ENCODE measurements at places on chromosomes 12 and 14.

- peak; percentile 28 for DNase-seq
Measured at GRCh38 chr14:93137864-93138263, 22.1 kb upstream of the ITPK1 start.

DNA sequence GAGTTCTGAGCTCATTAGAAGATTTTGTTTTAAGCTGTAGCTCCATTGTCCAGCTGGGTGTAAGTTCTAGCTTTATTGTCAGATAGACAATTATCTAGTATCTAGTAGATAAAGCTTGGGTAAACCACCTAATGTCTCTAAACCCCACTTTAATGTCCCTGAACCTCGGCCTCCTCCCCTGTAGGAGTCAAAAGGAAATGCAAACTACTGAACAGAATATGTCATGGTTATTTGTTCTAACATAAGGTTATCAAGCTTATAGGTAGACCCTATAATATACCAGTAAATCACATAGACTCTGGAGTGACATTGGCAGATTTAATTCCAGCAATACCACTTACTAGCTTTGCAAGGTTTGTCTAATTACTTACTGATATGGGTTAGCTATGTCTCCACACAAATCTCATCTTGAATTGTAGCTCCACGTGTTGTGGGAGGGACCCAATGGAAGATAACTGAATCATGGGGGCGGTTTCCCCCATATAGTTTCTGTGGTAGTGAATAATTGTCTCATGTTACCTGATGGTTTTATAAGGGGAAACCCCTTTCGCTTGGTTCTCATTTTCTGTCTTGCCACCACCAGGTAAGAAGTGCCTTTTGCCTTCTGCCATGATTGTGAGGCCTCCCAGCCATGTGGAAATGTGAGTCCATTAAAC is 29.4 kb downstream of the BCAT1 start:
- no peak for DNase-seq

GRCh38 chr12:93908846-93909567 is 231.8 kb downstream of the CRADD start:
- DNase-seq, result no peak

DNA sequence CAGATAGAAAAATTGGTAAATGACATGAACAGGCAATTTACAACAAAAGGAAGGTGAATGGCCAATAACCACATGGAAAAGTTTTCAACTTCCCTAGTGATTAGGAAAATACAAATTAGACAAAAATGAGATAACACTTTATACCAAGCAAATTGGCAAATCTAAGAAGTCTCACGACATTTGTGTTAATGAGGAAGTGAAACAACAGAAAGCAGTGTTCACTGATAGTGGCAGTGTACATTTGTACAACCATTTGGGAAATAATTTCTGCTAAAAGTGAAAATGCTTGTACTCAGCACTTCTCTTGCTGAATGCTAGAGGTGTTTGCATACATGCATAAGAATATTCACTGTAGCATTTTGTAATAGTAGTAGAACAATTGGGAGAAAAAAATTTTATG is 126.6 kb downstream of the LLPH start:
- DNase-seq, result no peak

- no peak for DNase-seq
Measured at GRCh38 chr12:25311506-25311905, 60.8 kb upstream of the KRAS start.

Data from neural progenitor cell (in vitro differentiated cells).